ENCODE measurements at places on chromosomes 7 and 10. TPM values are rescaled to one million over a fixed set of nuclear protein-coding genes. Genes with fewer than 3 reads are reported as not detected.
A peak's percentile ranks its signal among the peaks of the same experiment; 100 is the strongest.

The SYT15B gene
- 3.8 TPM for total RNA-seq

DNA sequence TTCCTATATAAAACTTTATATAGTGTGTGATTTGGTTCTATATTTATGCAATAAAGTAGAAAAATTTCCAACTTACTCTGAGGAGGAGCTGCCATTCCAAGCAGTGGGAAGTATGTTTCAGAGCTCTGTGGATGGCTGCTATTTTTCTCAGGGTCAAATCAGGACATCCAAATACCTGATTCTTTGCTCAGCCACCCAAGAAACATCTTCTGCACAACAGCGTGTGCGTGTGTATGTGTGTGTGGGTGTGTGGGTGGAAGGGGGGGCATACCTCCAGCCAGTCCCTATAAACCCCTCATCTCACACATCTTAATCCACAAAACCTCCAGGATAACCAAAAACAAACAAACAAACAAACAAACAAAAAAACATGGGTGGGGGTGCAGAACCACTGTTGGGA is 66.3 kb upstream of the EMX2 start:
- DNase-seq = no peak

The HEPACAM2 gene
- total RNA-seq = not detected

The GJC3 gene
- total RNA-seq = 0.44 TPM

The PHKG1 gene
- total RNA-seq = 17.1 TPM

DNA sequence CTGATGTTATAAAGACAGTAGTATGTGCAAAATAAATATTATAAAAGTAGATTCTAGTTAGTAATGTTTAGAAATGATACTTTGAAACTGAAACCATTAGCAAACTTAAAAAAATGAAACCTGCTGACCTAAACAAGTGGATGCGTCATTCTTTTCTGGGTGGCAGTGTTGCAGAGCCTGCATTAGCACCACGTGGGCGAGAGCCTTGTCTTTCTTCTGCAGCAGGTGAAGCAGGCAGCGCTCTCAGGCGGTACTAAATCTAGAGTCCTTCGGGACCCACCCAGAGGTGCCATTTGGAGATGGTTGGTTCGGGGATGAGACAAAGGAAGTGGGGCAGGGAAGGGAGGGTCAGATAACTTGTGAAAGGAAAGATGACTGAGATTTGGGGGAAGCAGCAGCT is 759.1 kb upstream of the IGFBP3 start:
- DNase-seq = no peak

DNA sequence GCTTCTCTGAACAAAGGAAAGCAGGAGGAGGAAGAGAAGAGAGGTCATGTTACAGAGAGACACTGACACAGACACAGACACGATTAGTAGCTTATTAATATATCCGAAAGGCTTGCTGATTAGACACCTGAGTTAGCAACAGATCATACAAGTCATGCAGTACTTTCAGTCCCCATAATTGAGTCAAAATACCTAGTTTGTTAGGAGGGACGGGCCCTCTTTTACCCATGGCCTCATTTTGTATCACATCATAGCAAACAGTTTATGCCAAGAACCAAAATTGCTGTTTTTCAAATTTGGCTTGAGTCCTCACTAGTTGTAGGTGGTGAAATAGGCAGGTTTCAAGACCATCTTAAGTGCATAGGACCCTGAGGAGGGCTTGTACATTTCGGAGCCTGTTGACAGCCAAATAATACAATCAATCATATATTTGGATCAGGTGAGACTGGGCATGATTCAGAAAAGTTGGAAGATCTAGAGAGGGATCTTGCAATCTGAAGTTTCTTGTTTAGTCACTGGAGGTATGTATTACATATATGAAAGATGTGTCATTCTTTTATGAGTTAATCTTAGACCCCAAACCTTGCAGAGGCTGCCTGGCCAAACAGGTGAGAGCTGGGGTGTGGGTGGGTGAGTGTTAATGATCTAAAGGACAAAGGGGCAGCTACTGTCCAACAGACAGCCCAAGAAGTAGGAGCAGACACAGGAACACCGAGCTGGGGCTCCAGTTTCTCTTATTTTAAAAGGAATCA is 65.4 kb downstream of the PRPF18 start:
- no peak for DNase-seq

DNA sequence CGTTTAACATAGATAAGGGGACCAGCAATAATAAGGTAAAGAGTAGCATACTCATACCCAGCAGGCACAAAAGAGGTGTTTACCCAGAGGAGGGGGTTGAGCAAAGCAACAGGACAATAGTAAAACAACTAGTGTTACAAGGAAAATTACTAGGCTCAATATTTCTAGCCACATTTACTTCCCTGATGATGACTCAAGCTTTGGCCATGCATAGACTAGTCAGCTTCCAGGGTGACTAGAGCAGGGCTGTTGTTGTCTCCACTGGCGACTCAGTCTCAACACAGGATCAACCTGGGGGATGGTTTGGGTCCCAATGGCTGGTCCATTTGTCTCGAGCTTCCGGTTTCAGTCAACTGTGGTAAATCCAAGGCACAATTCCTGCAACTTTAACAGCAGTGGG is 217.7 kb upstream of the KCND2 start:
- DNase-seq = no peak

GRCh38 chr10:88064608-88065382 is 201.4 kb downstream of the PTEN start:
- DNase-seq = peak; percentile 51

The RBP3 gene
- not detected for total RNA-seq

The ANXA8L1 gene
- 0.31 TPM for total RNA-seq

The TEX36 gene
- not detected for total RNA-seq

DNA sequence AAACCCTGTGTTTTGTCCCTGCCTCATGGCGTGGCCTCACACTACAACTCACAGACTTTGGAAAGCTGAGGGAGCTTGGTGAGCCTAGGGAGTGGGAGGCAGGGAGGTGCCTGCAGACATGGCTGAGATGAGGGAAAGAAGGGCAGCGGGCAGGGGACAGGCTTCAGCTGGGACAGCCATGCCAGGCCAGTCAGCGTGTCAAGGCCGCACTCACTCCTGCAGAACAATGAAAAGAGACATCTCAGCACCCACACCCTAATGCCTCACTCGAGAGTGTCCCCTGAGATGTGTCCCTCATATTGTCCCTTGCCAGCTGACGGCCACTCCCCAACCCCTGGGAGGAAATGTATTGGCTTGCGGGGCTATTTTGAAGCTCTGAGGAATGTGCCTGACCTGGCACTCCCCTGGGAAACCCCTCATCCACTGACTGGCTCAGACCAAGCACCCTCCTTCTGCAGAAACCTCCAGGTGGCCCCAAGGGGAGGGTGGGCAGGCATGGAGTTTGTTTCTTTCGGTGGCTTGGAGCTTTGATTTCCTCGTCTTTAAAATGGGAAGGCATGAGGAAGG is 31.6 kb downstream of the SH3PXD2A start:
- no peak for DNase-seq

GRCh38 chr7:39168403-39169098 is 190.8 kb downstream of the POU6F2 start:
- DNase-seq = no peak

DNA sequence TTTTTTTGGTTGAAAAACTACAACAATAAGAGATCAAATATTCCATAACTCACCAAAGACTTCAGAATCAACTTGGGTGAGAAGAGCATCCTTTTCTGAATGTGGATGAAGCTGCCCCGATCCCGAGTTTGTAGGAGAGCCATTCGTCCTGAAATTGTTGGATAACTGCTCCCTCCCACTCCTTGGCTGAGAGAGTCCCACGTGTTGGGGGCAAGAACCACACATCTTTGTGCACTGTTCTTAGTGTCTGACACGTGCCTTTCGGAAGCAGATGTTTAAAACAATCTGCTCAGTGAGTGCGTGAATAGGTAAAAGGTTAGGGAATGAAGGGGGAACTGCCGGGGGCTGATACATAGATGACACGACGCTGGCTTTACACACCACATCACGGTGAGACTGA is 575.7 kb downstream of the PTPRN2 start:
- DNase-seq = no peak

DNA sequence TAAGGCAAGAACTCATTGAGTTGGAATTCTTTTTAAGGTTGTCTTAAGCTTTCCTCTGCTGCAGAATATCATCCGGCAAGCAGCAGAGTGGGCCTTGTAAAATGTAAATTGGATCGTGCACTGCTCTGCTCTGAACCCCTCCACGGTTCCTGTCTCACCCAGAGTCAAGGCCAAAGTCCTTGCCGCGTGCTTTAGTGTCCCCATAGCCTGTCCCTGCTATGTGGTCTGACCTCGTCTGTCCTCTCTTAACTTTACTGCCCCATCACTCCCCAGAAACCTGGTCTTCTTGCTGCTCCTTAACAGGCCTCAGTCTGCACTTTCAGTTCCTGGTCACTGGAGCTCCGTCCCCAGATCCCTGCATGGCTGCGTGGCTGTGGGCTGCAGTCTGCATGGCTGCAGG is 121.6 kb upstream of the SDK1 start:
- DNase-seq = no peak

The MARVELD1 gene
- 6.6 TPM for total RNA-seq

- DNase-seq = no peak
These were observed 154.9 kb upstream of the C7orf33 start for GRCh38 chr7:148435715-148436114.

DNA sequence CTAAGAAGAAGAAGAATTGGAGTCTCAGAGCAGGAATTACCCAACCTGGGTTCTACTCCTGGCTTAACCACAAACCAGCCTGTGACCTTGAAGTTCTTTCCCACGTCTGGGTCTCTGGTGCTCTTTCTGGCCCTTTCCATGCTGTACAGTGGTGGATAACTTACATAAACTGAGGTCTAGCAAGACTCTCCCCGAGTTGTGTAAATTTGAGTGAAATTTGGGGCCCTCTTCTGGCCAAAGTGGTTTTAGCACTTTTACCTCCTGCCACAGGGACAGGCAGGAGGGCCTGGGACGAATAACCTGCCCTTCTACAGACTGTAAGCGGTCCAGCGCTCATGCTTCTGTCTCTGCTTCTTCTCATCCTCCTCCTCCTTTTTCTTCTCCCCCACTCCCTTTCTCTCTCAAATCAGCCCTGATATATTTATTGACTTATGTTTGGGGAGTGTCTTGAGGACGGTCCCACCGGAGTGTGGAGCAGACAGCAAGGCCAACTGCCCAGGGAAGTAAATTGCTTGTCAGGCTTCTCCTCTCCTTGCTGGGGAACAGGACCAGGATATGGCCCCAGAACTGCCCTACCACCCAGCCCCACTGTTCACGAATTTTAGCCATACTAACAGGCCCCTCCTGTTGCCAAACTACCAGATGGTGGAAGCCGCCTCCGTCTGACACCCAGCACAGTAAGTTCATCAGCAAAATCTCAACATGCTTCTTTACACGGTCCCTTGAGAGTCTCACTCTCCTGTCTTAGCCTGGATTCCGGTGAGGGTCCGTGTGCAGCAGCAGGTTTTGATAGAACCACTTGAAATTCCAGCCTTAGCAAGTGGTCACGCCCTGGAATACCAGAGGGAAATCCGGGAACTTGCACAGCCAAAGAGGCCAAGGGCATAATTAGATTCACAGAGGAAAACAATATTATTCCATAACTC is 4.0 kb upstream of the SH3PXD2A start:
- DNase-seq = no peak

- DNase-seq = no peak
These were observed 226.0 kb downstream of the CELF2 start for GRCh38 chr10:11243425-11244222.

DNA sequence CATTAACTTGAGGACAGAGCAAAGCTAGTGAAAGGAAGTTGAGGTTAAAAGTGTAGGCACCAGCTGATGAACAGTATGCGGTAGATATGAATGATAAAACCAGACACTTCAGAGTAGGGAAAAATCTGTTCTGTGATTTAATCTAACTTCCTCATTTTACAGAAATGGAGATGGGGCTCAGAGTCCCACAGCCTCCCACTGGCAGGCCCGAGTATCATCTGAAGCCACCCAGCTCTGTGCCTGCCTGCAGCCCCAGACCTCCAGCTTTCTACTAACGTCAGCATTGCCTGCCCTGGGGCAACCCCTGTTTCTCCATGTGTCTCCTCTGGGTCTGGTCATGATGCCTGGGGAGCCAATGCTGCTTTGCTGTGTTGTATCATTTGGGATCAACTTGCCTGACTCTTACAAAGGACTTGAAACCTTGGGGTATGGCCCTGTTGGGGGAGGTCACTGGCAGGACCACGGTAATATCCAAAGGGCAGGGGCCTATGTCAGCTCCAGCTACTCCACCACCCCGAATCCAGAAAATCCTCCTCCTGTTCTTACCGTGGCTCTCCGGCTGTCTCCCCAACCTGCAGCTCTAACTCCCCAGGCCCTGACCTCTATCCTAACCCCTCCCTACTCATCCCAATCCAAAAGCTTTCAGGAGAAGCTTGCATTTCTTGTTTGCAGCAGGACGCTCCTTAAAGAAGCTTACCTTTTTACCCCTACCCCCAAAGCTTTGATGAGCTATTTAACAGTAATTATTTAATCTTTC is 56.2 kb upstream of the NPY start:
- no peak for DNase-seq

The KCP gene
- total RNA-seq = 0.28 TPM

DNA sequence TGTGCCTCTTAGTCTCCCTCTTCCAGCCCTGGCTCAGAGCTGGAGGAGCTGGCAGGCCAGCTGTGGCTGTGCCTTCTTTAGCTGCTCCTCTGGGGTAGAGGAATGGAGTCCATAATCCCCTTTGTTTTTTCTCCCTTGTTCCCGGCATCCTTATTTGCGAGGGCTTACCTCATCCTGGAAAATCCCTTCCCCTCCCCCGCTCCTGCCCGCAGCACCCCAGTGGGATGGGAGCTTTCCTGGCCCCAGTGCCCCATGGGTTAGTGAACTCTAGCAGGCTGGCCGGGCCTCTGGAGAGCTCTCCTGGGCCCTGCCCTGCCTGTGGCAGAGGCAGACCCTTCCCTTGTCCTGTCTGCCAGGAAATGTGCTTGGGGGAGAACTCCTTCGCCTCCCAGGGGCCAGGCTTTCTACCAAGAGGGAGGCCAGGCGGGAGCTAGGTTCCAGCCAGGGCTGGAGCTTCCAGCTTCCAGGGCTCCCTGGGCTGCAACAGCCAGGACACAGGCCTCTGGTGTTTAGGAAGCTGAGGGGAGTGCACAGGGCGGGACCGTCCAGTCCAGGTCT is 16.5 kb upstream of the TRIM8 start:
- DNase-seq = peak; percentile 55

GRCh38 chr7:77351539-77352004 is 64.6 kb downstream of the GSAP start:
- DNase-seq = no peak

DNA sequence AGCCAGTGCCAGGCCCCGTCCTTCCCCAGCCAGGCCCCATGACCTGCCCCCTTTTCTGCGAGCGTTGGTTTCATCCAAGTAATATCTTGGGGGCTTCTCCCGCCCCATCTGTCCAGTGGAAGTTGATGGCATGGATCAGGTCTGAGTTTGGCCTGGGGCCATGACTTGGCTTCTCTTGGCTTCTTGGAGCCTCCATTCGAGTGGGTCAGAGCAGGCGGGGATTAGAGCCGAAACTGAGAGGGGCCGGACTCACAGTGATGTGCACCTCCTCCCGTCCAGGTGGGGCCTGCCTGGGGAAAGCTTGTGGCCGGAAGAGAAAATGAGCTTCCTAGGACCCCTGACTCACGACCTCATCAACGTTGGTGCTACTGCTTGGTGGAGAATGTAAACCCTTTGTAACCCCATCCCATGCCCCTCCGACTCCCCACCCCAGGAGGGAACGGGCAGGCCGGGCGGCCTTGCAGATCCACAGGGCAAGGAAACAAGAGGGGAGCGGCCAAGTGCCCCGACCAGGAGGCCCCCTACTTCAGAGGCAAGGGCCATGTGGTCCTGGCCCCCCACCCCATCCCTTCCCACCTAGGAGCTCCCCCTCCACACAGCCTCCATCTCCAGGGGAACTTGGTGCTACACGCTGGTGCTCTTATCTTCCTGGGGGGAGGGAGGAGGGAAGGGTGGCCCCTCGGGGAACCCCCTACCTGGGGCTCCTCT is 15.1 kb upstream of the LIMK1 start:
- DNase-seq = no peak
